Colonic mucosa (tissue), 4 donors: ENCODE measurements at places on chromosomes 3 and 15. TPM values are rescaled to one million over a fixed set of nuclear protein-coding genes. Genes with fewer than 3 reads are reported as not detected.

The NAA50 gene
- total RNA-seq, result 124 TPM

The DGKG gene
- 0.17 TPM for total RNA-seq

The CADM2 gene
- total RNA-seq, result 2.8 TPM

The MRPS25 gene
- 53.3 TPM for total RNA-seq

The PTPRG gene
- total RNA-seq, result 26.3 TPM

The RCCD1 gene
- 14.8 TPM for total RNA-seq

The PDE8A gene
- total RNA-seq, result 85.3 TPM

The CYP1A1 gene
- total RNA-seq, result not detected

The TMEM212 gene
- total RNA-seq, result not detected

The CLDN18 gene
- total RNA-seq, result 0.44 TPM

The ZBTB38 gene
- 112 TPM for total RNA-seq

The KLHL25 gene
- total RNA-seq, result 6.6 TPM

The IP6K2 gene
- 101 TPM for total RNA-seq

The C3orf49 gene
- total RNA-seq, result not detected

DNA sequence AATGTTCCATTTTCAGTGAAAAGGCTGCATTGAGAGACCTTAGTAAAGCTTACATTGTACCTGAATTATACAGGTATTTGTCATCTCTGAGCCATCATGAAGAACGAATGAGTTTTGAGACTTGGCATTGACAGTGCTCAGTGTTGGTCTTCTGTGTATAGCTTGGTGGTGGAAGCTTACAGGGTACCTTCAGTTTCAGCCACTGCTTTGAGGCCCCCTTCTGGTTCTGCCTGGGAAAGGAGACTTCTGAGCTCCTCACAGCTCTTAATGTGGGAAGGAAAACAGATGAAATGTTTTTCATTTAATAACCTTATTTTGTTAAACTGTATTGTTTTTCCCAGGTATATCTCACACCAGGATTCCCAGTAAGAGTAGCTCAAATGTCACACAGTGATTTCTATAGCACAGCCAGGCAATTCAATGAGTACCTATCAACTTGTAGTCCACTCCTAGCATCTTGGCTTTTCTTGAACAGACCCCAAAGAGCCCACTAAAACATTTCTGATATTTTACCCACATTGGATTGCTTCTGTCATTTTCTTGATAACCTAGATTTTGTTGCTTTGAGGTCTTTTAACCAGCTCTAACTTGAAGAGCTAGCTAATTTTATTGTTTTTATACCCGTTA lies 5.6 kb downstream of the SERPINI1 start:
- no peak for DNase-seq

GRCh38 chr3:185029086-185029485 lies 123.8 kb downstream of the C3orf70 start:
- no peak for DNase-seq

GRCh38 chr3:156762631-156763185 lies 63.4 kb upstream of the LEKR1 start:
- no peak for DNase-seq

DNA sequence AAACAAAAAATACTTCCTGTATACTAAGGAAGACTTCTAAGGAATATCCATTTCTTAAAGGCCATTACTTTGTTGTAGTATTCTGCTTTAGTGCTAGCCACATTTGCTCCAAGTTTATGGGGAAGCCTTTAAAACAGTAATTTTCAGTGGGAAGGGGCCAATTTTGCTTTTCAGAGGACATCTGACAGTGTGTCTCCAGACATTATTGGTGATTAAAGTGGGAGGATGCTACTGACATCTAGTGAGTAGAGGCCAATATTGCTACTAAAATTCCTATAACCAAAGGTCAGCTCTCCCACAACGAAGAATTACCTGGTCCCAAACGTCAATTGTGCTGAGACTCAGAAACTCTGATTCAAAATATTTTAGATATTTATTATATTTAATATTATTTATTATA lies 24.8 kb downstream of the SLC28A2 start:
- no peak for DNase-seq

GRCh38 chr15:100934726-100935125 lies 15.6 kb downstream of the LRRK1 start:
- no peak for DNase-seq

DNA sequence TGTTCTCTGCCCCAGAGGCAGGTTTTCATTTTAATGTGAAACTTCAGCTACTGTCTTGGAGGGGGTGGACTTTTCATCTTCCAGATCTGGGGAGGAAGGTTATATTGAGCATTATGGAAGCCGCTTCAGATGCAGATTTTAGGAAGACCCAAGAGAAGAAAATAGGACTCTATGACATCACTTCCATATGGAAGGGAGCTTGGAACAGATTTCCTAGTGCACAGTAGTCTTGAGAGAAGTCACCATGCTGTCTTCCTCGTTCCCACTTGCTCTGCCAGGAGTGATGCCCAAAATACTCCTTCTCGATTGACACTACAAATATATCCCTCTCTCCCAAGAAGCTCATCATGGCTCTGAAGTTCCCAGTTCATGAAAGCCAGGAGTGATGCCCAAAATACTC lies 197.2 kb downstream of the ATP10A start:
- no peak for DNase-seq

- no peak for DNase-seq
Observed at GRCh38 chr3:125229707-125230106, 17.2 kb upstream of the SLC12A8 start.

- no peak for DNase-seq
Observed at GRCh38 chr3:177420651-177421480, 223.6 kb upstream of the TBL1XR1 start.

DNA sequence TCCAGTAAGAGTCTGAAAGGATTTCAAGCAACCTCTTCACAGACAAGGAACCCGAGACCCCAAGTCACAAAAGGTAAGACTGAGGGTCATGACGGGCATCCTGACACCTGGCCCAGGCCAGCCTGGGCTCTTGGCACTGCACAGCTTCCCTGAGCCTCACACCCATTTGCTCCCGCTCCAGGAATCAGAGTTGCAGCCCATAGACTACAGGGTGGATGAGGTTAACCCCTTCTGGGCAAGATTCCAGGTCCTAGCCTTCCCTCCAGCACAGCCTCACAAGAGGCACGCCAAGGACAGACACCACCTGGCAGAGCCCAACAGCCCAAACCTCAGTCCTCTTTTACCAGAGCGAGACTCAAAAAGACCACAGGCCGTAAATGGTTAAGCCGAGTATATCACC lies 36.2 kb downstream of the RBPMS2 start:
- DNase-seq, result no peak

DNA sequence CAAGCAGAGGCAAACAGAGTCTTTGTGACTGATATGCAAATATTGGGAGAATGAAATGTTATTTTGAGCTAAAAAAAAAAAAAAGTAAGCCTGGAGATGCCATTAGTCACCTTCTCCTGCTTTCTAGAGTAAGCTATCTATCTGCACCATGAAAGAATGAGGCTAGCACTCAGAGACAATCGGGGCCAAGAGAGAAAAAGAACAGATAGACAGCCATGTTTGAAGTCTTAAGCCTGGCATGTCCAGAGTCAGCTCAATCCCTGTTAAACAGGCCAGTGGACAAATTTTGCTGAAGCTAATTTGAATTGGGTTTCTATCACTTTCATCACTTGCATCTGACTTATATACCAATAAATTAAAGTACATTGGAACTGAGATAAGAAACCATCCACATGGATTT lies 204.4 kb downstream of the SLC9A9 start:
- no peak for DNase-seq

GRCh38 chr15:34501131-34501530 lies 63.5 kb upstream of the GOLGA8A start:
- DNase-seq, result no peak

DNA sequence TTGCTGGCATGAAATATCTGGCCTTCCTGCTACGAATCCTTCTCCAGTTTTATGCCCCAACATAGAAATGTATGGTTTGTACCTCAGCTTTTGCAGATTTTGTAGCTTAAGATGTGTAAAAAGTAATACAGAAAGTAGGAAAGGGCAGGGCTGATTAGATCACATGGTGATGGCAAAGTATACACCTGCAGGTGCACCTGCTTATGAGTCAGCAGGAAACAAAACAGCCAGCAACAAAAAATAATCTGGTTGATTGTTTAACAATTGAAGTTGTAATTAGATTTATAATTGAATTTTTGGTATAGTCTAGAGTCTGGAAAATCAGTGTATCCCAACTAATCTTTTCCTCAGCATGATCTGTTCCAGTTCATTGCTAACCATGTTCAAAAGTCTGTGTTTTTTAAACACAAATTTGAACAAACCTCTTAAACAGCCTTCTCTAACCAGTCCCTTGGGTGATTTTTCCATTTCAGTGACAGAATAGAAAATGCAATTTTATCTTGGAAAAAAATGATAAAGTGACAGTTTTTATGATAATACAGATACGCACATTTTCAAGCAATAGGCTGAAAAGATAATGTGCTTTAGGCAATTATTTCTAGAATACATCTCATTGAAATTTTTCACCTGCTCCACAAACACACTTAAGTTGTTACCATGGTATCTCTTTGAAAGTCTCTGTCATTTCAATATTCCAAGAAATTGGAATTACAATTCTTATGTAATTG lies 477.4 kb downstream of the NAALADL2 start:
- DNase-seq, result peak; percentile 22

GRCh38 chr3:13863965-13864595 lies 15.8 kb downstream of the WNT7A start:
- no peak for DNase-seq

DNA sequence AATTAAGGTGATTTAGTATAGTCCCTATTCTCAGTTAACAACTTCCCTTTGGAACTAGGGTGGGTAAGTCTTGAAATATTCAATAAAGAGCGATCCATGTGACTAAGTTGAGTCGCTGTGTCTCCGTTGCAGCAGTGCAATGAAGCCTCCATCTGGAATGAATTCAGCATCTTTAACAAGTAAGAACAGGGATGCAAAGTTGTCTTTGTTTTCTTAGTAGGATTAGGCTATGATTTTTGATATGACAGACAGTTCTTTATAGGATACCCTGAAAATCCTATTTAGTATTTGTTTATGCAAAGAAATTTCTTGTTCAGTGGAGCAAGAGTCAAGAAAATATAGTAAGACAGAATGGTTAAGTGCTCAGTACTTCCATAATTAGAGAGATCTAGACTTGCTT lies 52.7 kb downstream of the RBMS3 start:
- no peak for DNase-seq

DNA sequence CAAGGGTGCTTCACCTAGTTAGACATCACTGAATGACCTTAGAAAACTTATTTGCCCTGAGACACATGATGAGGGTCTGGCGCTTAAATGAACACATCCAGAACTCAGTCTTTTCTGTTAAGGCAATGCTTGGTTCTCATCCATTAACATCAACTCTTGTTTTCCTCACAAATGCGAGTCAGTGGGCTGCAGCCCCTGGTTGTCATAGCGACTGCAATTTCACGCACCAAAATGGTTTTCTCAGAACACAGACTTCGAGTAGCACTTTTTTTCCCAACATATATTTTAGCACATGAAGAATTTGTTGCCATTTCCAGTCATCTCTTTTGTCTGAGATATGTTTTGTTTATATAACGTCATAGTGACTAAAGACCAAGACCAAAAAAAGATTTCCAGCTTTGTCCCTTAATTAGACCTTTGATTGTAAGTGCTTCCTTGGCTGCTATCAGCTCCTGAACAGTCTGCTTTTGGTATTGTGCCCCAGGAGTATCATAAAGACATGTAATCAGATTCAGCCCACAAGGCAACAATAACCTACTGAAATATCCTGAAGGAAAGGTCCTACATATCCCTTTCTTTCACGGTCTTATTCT lies 68.5 kb downstream of the GPR176 start:
- DNase-seq, result no peak

GRCh38 chr3:122857019-122857418 lies 62.1 kb downstream of the SLC49A4 start:
- DNase-seq, result no peak

- no peak for DNase-seq
Observed at GRCh38 chr3:159781867-159782266, 206.8 kb upstream of the IL12A start.

- peak; percentile 30 for DNase-seq
Observed at GRCh38 chr15:70559265-70560239, 203.8 kb downstream of the UACA start.

DNA sequence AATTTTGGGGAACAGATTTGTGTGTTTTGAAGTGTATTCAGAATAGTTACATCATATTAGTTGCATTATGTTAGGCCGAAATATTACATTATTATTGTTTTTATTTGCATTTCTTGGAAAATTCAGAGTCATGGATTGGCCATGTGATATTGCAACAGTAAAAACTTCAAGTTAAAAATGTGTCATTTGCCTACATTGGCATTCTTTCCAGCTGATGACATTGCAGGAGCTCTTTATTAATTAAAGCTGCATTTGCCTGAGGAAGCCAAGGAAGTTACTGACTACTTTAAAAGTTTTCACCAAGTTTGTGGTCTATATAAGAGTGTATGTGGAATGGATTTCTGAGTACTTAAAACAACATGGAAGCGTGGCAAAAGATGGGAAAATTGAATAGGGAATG lies 726.4 kb upstream of the SGO1 start:
- no peak for DNase-seq

- no peak for DNase-seq
Observed at GRCh38 chr3:23217872-23218554, 14.9 kb downstream of the UBE2E2 start.

GRCh38 chr3:195582947-195583346 lies 793 bp downstream of the APOD start:
- DNase-seq, result peak; percentile 23

DNA sequence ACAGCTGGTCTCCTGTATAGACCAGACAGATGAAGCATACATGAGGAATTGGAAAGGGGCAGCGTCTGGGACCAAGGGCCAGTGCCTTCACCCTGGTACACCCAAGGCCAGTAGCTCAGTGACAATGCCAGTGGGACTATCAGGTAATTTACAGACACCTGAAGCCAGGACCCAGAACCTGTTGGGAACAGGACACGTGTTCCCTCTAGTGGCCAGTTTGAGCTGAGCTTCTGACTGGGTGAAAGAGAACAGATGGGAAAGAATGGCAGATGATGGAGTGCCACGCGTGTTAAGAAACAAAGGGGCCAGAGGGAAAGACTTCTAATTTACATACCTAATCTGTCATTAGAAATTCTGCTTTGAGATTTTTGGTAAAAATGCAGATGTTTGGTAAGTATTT lies 5.1 kb upstream of the SLC25A38 start:
- DNase-seq, result peak; percentile 84

GRCh38 chr3:64651303-64651702 lies 36.5 kb downstream of the ADAMTS9 start:
- no peak for DNase-seq

- DNase-seq, result no peak
Observed at GRCh38 chr15:39625451-39625850, 44.6 kb downstream of the THBS1 start.

DNA sequence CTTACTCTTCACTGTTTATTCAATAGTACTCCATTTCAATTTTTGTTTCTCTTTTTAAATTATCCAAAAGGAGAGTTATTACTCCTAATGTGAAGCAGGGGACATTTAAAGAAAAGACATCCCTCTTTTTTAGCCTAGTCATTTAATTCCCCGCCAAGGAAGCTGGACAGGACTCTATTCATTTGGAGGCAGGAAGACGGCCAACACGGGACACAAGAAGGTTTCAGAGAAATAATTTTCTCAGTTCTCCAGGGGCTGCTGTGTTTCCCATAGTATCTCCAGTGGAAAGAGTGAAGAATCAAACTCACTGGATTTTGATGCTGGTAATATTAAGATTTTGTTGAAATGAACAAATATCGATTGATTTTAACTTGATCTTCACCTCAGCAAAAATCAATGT lies 833.7 kb downstream of the ROBO2 start:
- no peak for DNase-seq
